ENCODE measurements at places on chromosomes 1 and 21. TPM values are rescaled to one million over a fixed set of nuclear protein-coding genes. Genes with fewer than 3 reads are reported as not detected.

Gene IER5
- total RNA-seq: 55.8 TPM

DNA sequence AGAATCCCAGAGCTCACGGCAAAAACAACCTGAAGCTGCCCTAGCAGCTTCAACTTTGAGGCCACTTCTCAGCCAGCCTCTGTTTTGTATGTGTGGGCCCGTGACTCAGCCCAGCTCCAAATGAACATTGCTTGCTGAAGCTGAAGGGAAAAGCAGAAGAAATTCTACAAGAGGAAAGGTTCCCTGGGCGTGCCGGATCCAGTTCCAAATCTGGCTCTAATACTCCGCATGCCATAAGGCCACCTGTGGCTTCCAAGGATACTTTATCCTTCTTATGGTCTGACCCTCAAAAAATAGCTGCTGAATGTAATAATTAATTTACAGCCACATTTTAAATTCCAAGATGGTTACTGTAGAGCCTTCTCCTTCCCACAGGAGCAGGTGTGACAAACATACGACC lies 24.3 kb downstream of the TSPAN2 start:
- DNase-seq: no peak

- DNase-seq: no peak
Observed at GRCh38 chr1:161952607-161953172, 71.0 kb downstream of the OLFML2B start.

- no peak for DNase-seq
Observed at GRCh38 chr1:181483285-181484195, at the start of gene CACNA1E. TSS of gene CACNA1E (plus strand) at chr1:181483517. CDS start at chr1:181483745, 228 bp downstream.

GRCh38 chr1:1241588-1242219 lies 4.8 kb downstream of the C1QTNF12 start:
- DNase-seq: no peak

Gene CRNN
- total RNA-seq: not detected

GRCh38 chr1:154835531-154836324 lies 34.4 kb downstream of the KCNN3 start:
- DNase-seq: no peak

GRCh38 chr21:32412162-32413014 lies at the start of gene EVA1C:
TSS of gene EVA1C (plus strand) at chr21:32412706. CDS start at chr21:32412854, 148 bp downstream.
- no peak for DNase-seq

DNA sequence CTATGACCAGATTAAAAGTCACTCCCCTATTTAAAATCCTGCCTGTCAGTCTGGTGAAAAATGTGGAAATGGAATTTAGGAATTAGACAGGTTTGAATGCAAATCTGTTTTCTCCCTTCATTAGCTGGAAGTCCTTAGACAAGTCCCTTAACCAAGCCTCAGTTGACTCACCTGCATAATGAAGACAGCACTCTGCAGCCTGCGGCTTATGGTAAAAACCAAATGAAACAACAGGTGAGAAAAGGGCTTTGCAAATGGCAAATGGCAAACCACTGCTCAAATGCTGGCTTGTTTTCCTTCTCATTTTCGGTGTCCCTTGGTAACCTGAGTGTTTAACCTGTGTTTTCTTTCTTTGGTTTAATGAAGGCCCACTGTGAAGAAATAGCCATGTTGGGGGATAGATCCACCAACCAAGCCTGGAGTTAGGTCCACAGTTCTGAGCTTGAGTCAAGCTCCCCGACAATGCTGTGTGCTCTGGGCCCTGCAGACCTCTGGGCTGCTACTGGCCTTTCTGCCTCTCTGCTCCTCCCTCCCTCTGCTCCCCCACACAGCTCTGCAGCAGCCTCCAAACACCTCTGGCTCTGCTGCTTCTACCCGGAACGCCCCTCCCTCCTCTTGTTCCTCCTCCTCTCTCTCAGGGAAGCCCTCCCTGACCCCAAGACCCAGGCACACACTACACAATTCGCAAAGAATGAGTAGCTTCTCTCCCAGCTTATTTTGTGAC lies 641.8 kb downstream of the MATN1 start:
- DNase-seq: no peak

DNA sequence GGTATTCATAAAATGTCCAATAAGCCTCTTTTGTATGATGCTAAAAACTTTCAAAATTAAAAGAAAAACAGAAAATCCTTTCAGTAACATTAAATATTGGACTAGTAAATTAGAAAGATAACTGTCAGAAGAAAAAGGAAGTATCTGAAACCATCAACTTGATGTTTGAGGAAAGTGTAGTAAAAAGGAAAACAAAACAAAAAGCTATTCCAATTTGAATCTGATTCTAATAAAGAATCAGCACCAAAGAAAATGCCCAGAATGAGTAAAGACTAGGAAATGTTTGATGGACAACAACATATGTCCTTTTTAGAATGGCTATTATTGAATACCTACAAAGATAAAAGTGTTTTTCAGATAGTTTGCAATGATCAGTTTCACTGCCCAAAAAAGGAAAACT lies 79.9 kb upstream of the RBM34 start:
- DNase-seq: no peak

Gene XCL1
- total RNA-seq: not detected

- DNase-seq: no peak
Observed at GRCh38 chr1:175481126-175482070, 262.0 kb downstream of the TNR start.

Data from thoracic aorta (tissue), 2 donors.